ENCODE measurements at places on chromosomes 3 and 15.
A peak's percentile ranks its signal among the peaks of the same experiment; 100 is the strongest.

GRCh38 chr3:51581524-51581923, 43.0 kb downstream of the RAD54L2 start:
- DNase-seq = no peak

GRCh38 chr15:46091860-46092450, 457.1 kb downstream of the SQOR start:
- DNase-seq = peak; percentile 76

GRCh38 chr15:89809093-89809786, 5.4 kb downstream of the ANPEP start:
- DNase-seq = no peak

DNA sequence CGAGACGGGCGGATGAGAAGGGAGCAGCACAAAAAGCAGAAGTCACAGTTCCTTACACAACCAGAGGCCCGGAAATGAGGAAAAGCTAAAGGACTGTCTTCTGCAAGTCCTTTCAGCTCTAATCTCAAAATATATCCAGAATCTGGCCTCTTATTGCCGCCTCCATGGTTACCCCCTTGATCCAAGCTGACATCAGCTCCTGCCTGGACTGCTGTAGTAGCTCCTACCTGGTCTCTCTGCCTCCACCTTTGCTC, 324.0 kb upstream of the ROPN1 start:
- no peak for DNase-seq

- no peak for DNase-seq
Observed at GRCh38 chr3:66692766-66693150, 191.9 kb upstream of the LRIG1 start.

DNA sequence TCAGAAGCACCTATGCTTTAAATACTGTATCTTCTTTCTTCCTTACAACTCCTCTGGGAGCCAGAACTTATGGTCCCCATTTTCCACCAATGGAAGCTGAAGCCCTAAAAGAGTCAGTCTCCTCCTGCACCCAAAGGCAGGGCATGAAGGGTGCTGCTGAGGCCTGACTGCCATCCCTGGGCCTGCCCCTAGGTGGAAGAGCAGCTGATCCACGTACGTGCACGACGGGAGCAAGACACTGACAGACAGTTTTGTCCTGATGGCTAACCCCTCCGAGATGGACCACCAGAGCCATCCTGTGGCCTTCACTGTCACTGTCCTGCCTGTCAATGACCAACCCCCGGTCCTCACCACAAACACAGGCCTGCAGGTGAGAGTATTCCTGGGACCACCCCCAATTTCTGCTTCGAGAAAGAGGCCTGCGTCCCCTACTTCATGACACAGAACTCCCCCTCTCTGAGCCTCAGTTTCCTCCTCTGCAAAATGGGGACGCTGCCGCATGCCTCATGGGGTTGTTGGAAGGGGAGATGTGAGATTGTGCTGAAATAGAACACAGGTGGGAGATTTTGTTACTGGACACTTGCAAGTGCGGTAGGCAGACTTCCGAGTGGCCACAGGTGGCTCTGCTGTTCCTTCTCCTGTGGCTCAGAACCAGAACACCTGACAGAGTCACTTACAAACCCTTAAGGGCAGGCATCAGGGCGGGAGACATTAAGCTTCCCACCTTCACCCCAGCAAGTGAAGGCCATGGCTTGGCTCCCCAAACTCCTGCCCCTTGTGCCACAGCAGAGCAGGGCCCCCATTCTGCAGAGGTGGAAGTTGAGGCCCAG, 175.4 kb downstream of the TBC1D2B start:
- no peak for DNase-seq

DNA sequence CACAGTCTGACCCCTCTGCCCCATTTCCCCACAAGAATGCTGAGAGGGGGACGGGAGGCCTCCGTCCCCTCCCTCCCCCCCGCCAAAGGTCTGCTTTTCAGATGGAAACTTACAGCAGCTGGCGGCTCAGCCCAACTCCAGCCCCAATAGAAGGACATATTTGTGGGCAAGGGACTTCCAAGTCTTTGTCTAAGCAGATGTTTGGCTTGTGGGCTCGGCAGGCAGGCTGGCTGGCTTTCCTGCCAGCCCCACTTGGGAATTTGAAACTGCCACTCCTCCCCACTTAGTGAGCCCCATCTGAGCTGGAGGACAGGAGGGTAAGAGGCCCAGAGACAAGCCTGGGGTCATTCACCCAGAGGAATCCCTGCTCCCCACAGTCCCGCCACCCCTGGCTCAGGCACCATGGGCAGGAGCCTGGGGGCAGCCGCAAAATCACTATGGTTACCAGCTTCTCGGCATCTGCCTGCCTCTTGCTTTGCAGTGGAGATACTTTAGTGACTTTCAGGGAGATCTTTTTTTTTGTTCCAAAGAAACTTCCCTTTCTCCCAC, 53.6 kb downstream of the LMCD1 start:
- DNase-seq = peak; percentile 44

DNA sequence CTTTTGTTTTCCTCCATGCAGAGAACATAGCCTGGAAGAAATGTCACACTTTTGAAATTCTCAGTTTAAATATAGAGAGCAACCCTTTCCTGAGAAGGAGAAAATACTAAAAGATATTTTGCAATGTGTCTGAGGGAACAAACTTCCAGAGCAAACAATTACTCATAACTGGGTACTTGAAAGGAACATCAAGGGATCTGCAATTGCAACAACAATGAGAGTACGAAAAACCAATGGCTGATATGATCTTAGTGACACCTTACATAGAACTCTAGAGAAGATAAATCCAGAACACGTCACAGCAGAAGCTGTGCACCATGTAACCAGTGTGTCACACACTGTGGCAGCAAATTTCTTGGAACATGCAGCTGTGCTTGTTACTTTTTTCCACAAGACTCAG, 14.6 kb upstream of the ARPP21 start:
- DNase-seq = no peak

GRCh38 chr3:71102111-71102983, 481.2 kb downstream of the FOXP1 start:
- no peak for DNase-seq

DNA sequence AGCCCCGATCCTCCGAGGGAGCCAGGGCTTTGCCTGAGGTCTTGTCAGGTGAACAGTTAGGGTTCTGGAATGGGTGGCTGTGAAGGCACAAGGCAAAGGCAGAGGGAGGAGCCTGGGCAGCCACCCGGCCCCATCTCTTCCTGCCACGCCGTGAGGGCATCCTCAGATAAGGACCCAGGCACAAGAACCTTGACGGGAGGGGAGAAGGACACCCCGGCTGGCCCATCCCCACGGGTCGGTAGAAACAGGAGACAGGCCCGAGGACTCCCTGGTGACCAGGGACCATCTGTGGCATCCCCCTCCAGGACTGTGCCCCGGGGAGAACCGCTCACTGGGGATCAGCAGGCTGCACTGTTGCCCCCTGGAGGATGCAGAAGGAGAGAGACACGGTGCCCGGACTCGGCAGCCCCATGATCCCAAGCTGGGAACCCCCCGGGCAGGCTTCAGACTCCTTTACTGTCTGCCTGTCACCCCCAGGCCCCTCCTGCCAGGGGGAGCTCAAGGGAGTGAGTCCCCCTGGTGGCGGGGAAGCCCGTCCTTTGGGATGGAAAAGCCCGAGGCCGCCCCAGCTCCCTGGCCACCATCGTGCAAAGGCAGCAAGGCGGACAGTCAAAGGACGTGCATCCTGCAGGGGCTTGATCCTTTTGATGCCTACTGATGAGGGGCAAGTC, 12.3 kb upstream of the PCSK6 start:
- DNase-seq = peak; percentile 27

DNA sequence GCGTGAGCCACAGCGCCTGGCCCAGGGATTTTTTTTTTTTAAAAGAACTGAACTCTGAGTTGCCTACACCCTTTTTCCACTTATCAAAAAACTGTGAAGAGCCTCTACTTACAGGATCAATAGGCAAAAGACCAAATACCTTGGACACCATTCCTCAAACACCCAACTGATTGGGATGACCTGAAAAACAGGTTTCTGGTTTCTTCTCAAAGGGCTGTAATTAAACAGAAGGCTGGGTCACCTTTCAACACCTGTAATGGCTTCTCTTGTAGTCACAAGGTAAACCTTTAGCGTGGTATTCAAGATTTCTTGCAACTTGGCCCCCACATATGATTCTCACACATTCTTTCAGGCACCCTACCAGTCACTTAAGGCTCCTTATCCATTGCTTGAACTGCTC, 38.4 kb upstream of the PLXND1 start:
- no peak for DNase-seq

DNA sequence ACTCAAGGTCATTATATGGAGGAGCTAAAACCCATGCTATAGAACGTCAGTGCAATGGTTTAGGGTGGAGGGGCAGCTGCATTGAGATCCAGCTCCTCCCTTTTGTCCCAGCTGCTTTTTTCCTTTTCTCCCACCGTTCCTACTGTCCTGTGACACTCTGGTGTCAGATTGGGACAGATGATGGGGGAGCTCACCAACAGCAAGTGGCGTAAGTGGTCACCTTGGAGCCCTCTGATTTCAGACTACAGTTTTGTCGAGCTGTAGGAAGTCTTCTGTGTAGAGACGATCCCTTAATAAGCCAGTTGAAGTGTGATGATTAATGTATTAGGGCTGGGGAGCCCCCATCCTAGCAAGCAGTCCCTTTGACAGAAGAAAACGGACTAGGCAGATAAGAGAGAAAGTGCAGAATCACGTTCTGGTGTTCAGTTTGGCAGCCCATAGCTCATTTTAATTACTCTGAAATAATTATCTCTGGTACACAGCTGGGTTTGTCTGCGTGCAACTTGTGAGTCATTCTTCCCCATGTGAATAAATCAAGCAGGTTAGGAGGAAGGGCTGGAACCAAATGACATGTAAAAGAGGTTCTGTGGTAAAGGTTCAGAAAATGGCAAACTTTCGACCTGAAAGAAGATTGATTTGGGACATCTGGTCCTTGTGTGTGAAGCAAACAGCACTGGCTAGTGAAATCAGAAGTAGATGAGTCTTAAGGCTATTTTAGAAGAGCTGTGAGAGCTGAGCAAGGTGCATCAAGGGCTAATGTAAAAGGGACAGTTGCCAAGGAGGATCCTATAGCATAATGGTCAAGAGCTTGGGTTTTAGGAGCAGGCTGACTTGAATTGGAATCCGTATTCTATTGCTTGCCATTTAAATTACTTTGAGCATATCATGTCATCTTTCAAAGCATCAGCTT, 241.4 kb downstream of the EDEM1 start:
- no peak for DNase-seq

Measured in SK-N-DZ (cell line).